ENCODE measurements at places on chromosomes 7 and 10.

DNA sequence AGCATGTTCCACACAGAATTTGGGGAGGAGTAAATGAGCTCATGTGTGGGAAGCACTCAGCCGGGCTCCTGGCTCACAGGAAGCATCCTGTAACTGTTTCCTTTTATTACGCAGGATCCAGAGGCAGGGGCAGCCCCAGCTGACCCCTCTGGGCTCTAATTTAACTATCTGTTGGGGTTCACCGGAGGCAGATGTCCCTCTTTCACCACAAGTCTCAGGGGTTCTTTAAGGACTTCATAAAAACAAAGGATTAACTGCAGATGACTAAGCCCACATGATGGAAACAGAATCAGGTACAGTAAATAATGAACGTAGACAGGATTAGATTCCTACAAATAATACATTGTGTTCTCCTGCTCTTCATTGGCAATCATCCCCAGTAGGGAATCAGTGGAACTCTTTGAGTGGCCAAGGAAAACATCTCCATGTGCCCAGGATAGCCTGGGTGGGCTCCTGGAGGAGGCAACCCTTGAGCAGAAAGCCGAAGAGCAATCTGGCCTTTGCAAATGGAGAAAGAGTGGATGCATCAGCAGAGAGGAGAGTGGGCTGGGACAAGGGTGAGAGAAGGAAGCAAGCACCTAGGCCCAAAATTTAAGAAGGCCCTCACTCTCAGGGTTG lies 24.6 kb downstream of the TBXAS1 start:
- no peak for DNase-seq

DNA sequence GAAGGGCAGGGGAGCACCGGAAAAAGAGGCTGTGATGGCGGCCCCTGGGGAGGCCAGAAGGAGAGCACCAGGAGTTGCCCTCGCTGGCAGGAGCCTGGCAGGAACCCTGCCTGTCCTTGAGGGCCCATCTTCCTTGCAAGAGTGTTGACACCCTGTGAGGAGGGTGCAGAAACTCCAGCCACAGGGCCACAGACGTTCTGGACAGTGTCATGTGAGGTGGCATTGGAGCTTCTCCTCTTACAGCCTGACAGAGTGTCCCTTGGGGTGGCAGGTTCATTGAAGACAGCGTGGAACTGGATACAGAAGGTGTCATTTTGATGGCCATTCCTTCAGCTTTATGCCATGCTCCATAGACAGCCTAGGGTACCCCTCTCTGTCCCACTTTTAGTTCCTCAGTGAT lies 54.2 kb downstream of the RBM20 start:
- DNase-seq: no peak

DNA sequence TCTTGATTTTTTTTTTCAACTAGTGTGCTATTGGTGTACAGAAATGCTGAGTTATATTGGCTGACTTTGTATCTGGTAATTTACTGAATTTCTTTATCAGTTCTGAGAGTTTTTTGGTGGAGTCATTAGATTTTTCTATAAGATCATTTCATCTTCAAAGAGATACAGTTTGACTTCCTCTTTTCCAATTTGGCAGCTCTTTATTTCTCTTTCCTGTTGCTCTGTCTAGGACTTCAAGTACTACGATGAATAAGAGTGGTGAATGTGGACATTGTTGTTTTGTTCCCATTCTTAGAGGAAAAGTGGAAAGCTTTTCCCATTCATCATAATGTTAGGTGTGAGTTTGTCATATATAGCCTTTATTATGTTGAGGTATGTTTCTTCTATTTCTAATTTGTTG lies 50.2 kb downstream of the LOXL4 start:
- DNase-seq: no peak

DNA sequence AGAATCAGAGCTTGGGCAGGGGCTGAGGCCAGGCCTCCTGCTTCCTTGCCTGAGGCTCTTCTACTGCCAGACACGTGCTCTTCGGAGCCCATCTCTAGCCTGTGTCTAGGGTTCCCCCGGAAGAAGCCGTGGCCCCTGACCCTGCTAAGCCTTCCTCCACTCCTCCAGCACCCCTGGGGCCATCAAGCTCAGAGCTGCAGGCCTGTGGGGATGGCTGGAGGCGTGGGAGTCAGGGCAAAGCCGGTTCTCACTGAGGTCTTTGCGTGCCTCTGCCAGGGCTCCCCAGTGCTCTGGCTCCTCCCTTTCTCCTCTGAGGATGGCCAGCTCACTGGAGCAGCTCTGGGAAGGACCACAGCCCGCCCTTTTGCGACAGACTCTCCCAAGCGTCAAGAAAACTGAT lies 34.4 kb downstream of the GHRHR start:
- DNase-seq: no peak

DNA sequence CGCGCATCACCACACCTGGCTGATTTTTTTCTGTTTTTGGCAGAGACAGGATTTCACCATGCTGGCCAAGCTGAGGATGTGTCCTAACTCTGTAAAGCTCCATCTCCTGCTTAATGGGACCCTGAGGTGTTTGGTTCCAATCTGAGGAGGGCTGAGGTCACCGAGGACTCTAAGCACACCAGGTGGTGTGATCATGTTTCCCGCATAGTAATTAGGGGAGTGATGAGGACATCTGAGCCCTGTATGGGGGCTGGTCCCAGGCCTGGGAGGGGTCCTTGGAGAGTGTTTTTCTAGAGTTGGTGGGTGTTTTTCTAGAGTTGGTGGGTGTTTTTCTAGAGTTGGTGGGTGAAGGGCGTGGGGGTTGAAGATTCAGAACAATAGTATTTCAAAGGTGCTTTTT lies 3.0 kb upstream of the ABHD11 start:
- no peak for DNase-seq

DNA sequence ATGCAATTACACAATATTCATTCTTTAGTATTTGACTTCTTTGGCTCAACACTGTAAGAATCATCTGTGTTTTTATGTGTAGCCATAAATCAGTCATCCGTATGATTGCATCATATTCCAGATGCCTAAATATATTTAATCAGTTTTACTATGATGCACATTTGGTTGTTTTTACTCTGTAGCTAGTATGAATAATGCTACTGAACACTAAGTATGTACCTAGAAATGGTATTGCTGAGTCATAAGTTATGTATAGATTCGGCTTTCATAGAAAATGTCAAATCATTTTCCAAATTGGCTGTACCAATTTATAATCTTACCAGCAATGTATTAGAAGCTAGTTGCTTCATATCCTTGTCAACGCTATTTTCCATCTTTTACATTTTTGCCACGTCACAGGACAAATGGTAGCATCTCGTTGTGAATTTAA lies 197.3 kb upstream of the PLXNA4 start:
- DNase-seq: no peak

- no peak for DNase-seq
Observed at GRCh38 chr10:85284778-85285770, 956.7 kb downstream of the CCSER2 start.

DNA sequence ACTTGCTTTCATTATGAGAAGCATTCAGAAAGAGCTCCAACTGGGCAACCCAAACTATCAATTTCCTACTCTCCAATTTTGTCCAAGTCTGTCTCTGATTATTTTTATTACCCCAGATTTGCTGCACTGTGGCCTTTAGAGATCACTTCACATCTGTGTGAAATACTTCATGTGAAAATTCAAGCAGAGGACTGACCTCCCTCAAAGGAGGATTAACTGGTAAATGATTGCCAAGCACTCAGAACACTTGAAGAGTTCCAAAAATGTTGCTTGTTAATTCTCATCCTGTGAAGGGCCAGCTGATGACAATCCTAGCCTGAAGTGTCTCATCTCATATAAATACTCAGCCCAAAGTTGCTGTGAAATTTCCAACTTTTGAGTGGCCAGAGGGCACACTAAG lies 182.8 kb upstream of the DGKB start:
- DNase-seq: no peak

DNA sequence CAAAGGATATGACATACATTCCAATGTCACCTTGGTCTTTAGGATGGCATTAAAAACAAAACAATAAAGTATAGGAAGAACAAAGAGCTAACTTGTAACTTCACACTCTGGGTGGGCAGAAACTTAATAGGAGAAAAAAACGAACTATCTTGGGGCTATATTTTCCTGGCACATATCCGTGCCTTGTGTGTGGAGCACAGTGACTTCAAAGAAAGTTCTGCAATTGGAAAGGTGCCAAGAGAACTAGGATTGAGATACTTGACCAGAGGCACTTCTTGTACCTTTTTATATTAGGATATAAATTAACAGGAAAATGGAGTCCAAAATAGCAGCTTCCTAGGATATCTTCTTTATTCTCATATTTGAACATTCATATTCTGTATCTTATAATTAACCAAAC lies 148.4 kb downstream of the SEMA3D start:
- DNase-seq: no peak

DNA sequence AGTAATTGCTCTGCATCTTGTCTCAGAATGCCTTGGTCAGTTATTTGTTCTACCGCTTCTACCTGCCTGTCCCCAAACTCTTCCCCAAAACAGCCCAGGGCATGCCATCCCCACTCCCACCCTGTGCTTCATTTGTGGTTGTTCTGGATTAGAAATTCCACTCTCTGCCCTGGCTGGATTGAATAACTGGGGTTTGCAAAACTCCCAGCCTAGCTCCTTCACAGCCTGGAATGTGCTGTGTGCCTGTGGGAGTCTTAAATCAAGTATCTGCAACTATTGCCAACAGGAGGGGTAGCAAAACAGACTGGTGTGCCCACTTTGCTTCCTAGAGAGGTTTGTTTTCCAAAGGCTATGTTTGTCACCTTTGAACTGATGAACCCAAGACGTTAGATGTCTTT lies 24.2 kb downstream of the TSPAN15 start:
- no peak for DNase-seq

GRCh38 chr10:11869743-11870460 lies 46.7 kb downstream of the PROSER2 start:
- DNase-seq: no peak

DNA sequence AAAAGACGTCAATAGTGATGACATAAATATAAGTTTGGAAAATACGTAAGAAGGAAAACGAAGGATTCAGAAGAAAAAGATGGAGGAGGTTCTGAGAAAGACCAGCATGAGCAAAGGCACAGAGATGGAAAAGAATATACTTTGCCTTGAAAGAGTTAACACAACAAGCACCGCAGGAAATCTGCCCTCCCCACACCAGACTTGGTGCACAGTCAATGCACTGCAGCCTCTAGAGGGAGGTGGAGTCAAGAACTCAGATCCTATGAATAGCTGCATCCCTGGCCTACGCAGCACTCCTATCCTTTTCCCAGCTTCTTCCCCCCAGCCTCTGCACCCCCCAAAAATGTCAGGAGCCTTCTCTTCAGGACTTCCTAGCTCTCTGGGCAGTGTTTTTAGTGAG lies 1370.6 kb upstream of the LRRTM3 start:
- no peak for DNase-seq

- peak; percentile 60 for DNase-seq
Observed at GRCh38 chr10:86100581-86101061, 266.0 kb downstream of the GRID1 start.

GRCh38 chr10:132624847-132625471 lies 87.4 kb downstream of the INPP5A start:
- no peak for DNase-seq

GRCh38 chr7:93968911-93969620 lies 35.1 kb downstream of the BET1 start:
- no peak for DNase-seq

DNA sequence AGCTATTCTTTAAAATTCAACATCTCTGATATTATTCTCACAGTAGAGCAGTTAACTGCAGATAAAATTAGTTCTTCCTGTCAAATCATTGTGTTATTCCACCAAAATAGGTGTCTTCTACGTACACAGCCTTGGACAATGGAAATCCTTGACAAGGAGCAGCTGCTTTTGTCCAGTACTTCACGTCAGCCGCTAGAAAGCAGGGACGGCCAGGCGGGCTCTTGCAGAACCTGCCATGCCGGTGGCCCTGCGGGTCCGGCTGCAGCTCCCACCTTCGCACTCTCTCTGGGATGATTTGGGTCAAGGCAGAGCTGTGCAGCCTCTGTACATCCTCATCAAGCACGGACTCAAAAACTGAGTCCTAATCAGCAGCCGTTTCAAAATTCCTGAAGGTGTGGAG lies 2.2 kb upstream of the FOXI2 start:
- DNase-seq: no peak

- DNase-seq: no peak
Observed at GRCh38 chr7:22561895-22562593, 62.1 kb upstream of the STEAP1B start.

- no peak for DNase-seq
Observed at GRCh38 chr7:31271641-31272405, 68.7 kb downstream of the NEUROD6 start.

- DNase-seq: no peak
Observed at GRCh38 chr10:45463244-45464116, 89.5 kb downstream of the ALOX5 start.

- DNase-seq: no peak
Observed at GRCh38 chr7:47779341-47779771, 168.9 kb downstream of the PKD1L1 start.

DNA sequence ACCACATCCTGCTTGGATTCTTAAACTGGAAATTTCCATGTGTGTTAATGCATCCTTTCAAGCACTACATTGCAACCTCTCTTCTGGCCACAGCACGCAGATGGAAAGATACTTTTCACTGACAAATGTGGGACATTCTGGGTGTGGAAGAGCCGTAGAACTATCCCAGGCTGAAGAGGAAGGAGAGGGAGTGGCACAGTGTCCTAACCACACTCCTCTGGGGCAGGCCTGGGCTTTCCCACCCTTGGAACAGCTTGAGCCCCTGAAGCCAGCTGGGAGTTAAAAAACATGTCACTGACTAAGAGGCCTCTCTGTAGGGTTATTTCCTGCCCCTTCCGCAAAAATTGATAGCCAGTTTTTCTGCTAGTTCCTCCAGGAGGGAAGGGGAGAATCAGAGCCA lies 34.0 kb upstream of the DNMBP start:
- no peak for DNase-seq

GRCh38 chr7:3028071-3028757 lies 15.5 kb downstream of the CARD11 start:
- no peak for DNase-seq

DNA sequence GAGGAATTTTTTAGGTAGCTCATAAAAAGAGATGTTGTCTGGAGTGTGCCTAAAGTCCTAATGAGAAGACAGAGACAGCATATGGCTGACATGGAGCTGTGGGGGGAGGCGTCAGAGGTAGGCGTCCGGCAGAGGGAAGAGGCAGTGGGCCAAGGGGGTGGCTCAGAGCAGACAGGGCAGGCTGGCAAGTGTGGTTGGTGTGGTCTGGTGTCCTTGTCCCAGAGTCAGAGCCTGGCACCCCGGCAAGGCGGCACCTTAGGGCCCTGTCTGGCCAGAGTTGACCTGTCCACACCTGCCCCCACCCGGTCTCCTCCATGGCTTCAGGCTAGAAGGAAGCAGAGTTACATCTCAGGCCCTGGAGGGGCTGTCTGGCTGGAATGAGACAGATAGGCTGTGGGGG lies 220.3 kb upstream of the ZNF32 start:
- no peak for DNase-seq

- DNase-seq: no peak
Observed at GRCh38 chr10:17643339-17643754, 604 bp upstream of the STAM start.

- DNase-seq: no peak
Observed at GRCh38 chr7:151781161-151781845, 95.6 kb downstream of the PRKAG2 start.

GRCh38 chr10:71383972-71384687 lies 12.6 kb upstream of the CDH23 start:
- peak; percentile 75 for DNase-seq
